ENCODE measurements at places on chromosomes 1 and 21.

DNA sequence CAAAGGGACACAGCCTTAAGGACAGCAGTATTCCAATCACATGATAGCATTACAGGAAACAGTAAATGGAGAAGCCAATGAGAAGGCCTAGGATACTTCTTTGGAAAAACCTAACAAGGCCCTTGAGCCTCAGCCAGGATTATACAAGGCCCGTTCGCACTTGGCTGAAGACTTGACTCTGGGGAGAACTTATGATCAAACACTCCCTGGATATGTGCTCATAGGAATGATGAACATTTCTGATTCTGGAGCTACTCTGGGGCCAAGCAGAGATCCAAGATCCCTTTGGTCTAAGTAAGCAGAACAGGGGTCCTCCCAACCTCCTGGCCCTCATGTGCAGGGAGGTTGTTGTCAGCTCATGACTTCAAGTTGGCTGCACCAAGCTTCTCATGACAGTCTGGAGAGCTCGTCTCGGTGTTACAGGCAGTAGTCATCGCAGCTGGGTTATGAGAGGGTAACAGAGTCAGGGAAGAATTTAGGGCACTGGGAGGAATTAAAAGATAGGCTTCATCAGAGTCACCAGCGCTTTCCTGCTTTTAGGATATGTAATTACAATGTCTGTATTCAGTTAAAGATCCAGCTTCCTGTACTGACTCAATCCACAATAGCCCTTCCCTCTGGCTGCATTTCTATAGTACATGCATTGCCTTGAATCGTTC lies 92.5 kb upstream of the IRF2BP2 start:
- no peak for DNase-seq

GRCh38 chr1:172326136-172326535 lies 94.3 kb upstream of the C1orf105 start:
- no peak for DNase-seq

DNA sequence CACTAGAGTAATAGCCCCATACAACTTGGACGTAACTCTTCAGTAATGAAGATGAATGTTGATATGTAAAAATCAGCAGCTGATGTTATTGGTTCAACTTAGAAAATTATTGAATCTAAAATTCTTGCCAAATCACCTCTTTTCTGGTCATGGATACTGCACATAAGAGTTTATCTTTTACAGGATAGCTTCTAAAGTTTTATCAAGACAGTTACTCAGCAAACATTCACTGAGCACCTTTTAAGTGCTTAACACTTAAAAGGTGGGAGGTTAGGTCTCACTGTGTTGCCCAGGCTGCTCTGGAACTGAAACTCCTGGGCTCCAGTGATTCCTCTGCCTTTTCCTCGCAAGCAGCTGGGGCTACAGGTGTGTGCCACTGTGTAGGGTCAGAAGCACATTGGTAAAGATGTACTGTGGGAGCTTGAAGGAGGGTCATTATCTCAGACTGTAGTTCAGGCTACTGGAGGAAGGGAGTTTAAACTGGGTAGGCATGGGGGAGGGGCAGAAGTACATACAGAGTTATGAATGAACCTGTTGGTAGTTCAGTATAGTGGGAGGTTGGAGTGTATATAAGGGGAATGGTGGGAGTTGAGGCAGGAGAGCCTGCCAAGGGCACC lies 2.0 kb downstream of the MPZL1 start:
- no peak for DNase-seq

- peak; percentile 31 for DNase-seq
Measured at GRCh38 chr1:84834419-84835064, 58.5 kb downstream of the LPAR3 start.

- DNase-seq: no peak
Measured at GRCh38 chr1:151885479-151885878, 23.8 kb downstream of the THEM4 start.
